ENCODE measurements at places on chromosomes 13 and 19.

DNA sequence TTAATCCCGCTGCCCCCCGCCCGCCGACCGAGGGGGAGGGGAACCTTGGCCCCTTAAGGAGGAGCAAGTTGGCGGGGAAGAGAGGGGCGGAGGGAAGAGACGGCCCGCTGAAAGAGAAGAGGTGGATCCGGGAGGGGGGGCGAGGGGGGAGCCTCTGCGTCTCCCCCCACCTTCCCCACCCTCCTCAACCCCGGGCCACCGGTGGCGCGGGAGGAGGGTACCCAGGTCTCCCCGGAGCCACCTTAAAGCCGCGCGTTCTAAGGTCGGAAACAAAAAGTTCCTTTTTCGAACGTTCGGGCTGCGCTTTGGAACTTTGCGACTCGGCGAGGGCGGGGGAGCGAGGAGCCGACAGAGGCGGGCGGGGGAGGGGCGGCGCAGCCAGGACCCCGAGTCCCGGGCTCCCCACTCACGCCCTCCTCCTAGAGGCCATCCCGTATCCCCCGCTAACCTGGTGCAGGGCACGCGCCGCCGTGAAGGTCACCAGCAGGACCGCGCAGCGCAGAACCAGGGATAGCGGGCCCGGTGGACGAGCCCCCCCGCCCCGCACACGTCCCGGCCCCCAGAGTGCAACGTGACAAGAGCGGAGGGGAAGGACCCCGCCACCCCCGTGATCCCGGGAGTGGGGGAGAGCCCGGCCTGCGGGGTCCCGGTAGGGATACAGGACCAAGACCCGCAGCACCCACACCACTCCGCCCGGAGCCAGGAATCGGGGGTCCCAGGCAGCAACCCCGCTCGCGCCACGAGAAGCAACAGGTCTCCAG is 659 bp downstream of the ERF start:
- no peak for DNase-seq

- no peak for DNase-seq
Measured at GRCh38 chr13:41905600-41906254, 55.2 kb downstream of the VWA8 start.

DNA sequence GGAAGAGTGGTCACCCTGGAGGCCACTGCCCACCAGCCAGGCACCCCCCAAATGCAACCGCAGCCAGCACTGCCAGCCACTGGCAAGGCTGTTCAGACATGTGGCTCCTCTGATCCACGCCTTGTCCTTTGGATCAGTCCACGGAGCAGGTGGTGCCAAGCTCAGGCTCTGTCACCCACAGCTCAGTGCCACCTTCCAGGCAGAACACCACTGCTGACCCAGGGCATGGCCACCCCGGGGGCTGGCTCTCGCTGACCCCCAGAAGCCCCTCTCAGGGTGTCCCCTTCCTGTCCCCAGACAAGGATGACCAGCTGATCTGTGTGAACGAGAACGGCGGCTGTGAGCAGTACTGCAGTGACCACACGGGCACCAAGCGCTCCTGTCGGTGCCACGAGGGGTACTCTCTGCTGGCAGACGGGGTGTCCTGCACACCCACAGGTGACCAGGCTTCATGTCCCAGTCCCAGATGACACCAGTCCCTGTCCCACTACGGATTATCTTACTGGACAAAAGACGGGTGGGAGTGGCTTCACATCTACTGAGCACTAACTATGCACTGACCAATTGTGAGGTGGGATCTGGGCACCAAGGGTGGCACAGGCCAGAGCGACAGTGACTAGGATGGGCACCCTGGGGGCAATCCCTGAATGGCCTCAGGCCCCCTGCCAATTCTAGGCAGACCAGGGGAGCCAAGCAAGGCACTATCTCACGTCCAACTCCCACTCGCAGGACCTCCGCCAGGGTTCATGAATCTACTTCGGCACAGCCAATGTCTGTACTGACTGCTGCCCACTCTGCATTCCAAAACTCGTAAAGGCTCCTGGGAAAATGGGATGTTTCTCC is 7.0 kb upstream of the F10 start:
- no peak for DNase-seq

- no peak for DNase-seq
Measured at GRCh38 chr19:55339889-55340783, 460 bp downstream of the KMT5C start.

GRCh38 chr13:94917824-94918223 is 205.5 kb upstream of the SOX21 start:
- no peak for DNase-seq

DNA sequence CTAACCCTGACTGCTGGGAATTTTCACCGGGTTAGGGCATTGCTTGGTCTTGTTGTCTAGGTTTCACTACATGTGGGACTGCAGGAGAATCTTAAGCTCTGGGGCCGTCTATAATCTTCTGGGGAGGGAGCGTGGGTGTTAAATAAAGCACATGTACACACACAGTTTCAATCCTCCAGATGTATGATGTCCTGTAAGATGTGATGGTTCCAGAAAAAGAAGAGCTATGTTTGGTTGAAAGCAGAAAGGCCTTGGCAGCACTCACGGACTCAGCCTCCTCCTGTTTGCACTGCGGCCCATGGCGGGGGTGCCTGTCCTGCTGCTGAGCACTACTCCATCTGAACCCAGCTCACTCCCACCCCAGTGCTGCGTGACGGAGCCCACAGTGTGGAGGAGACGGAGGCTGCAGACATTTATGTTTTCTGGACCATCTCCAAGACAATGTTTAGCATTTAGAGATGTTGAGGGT is 343.5 kb downstream of the TEX29 start:
- DNase-seq: no peak

GRCh38 chr13:95698047-95698749 is 21.3 kb downstream of the DNAJC3 start:
- no peak for DNase-seq

GRCh38 chr19:38030686-38031422 is 123.8 kb downstream of the SIPA1L3 start:
- no peak for DNase-seq

DNA sequence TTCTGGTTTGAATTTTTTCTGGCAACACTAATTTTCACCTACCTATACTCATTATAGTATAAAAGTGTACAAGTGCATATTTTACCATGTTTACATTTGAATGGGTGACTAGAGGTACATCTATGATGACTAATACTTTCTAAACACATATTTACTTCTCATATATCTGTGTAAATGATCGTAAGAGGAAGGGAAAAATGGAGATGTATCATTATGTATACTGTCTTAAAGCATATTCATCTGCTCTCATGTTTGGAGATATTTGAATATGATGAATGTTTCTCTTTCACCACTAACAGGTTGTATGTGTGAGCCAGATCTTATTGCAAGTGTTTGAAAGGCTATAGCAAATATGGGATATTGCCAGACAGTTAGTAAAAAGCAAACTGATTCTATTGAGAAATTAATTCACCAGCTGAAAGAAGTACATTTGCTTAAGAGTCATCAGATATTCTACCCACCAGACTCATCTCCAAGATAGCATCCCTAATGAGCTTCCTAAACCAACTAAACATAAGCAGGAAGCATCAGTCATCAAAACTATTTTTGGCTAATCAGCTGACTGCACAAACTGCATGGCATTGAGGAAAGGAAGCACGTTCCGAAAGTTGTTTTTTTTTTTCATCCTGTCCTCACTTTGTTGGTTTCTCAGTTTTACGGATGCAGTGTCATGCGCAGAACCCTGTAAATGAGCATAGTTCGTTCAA is 738.2 kb downstream of the GPC5 start:
- DNase-seq: no peak

GRCh38 chr13:78022164-78022877 is 103.7 kb upstream of the EDNRB start:
- DNase-seq: no peak

- DNase-seq: no peak
Measured at GRCh38 chr13:84121456-84121855, 239.2 kb upstream of the SLITRK1 start.

- no peak for DNase-seq
Measured at GRCh38 chr19:48842789-48843162, 6.5 kb upstream of the HSD17B14 start.

Data from cortex of kidney (tissue), 1 donor.